ENCODE measurements at places on chromosomes 6 and 20.

DNA sequence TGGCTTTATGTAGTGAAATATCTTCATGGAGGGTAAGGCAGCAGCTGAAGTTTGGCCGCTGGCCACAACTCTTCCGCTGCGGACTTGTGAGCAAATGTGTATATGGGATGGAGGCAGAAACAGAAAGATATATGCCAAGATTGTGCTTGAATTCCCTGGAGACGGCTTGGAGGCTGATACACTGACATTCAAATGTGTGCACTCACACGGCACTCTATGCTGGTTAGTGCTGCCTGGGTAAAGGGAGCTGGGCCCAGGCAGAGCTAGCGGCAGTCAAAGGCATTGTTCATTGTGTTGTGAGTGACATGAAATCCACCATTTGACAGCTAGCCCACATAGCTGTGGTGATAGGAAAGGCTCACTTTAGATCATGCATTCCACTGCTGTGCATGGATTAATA lies 202.7 kb downstream of the CLIC5 start:
- peak; percentile 28 for DNase-seq

DNA sequence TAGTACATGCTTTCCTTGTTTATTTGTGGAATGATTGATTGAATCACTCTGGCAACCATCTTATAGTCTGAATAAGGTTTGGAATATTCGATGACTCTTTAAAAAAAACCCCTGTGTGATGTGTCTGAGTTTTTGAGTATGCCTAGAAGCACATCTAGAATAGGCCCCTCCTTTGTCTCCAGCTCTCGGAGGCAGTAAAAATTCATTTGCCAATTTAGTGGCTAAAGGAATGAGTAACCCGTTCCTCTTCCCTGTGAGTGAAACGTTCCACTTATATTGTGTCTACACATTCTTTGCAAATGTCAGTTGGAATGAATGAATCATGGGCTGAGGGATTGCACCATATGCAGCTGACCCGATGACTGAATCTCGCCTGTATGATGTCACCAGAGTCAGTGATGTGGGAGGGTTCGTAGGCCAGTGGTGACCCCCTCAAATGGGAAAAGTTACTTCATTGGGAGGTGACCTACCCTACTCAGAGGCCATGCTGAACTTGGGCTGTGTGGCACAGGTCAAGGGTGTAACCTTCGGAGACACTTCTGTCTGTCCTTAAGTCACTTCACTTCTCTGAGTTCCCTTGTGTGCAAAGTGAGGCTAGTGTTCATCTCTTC lies 21.6 kb downstream of the MOCS3 start:
- no peak for DNase-seq

- DNase-seq, result no peak
Observed at GRCh38 chr6:88358846-88359245, 192.7 kb upstream of the CNR1 start.

DNA sequence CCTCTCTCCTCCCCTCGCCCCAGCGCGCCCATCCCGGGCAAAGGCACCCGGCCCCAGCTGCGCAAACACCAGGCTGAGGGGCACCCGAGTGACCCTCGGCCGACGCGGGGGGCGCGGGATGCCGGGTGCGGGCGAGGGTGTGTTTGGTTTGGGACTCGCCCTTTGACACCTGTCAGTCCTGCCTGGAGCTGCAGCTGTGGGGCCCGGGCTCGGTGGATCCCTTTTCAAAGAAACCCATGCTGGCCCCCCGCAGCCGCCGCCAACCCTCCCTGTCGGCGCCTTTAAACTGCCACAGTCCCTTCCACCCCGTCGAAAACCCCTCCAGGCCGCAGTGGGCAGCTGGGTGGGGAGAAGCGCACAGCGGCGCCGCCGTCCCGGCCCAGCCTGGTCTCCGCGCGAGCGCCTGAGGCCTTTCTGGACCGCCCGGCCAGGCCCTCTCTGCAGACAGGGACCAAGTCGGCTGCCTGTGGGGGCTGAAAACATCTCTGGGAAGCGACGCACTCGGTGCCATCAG lies 5.5 kb downstream of the FOXQ1 start:
- DNase-seq, result no peak

GRCh38 chr6:141259807-141260206 lies 872.9 kb upstream of the GJE1 start:
- DNase-seq, result no peak

DNA sequence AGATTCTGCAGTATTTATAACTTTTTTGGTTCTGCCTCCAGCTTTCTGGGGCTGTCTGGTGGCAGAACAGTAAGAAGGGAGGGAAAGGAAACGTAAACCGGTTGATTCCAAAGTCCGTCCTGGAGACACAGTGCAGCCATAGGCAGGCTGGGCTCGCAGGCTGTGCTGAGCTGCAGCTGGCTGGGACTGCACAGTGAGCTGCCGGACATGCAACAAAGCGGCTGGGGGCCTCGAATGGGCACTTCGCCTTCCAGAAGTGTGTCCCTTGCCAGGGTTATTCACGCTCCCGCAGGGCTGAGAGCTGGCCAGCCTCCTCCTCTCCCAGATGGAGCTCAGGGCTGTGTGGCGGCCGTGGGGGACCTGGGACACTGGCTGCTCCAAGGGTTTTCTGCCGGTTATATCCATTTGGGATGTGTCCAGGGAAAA lies 78.1 kb upstream of the CD93 start:
- DNase-seq, result no peak

- DNase-seq, result no peak
Observed at GRCh38 chr20:51749674-51750036, 18.5 kb downstream of the ATP9A start.

GRCh38 chr6:69489970-69490369 lies 306.8 kb downstream of the LMBRD1 start:
- DNase-seq, result no peak

DNA sequence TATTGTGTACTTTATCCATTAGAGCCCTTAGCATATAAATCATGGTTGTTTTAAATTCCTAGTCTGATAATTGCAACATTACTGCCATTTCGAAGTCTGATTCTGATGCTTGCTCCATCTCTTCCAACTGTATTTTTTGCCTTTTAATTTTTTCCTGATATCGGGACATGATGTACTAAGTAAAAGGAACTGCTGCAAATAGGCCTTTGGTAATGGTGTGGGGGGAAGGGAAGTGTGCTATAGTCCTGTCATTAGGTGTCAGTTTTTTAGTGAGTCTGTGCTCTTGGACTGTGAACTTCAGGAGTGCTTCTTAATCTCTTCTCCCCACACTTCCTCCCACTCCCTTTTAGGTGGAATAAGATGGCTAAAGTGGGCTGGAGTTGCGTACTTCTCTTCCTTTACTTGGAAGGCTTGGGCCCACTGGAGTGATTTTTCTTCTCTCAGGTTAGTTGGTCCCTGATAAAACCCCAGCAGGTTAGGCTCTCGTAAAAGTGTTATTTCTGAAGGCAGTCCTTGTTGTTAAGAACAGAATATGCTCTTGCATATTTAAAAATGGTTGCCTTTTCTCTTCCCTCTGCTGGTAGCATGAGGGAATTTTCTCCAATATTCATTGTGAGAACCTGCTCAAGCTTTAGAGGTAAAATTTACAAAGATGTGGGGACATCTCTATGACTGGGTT lies 18.1 kb downstream of the STXBP5 start:
- DNase-seq, result no peak

DNA sequence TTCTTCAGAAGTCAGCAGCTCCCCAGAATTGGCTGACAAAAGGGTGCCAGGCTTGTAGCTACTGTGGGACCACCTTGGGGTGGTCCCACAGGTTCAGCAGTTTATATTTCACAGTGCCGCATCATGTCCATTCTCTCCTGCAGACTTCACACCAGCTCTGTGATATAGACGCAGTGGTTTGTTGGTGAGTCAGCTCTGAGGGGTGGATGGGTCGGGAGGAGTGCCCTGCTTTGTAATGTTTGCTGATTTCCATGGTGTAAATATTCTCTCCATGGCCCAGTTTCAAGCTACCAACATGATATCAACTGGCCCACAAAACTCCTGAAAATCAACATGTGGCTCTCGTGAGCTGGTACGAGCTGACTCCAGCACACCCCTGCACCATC lies 78.2 kb downstream of the CDH22 start:
- DNase-seq, result no peak
